ENCODE measurements at places on chromosomes 6 and 20.

DNA sequence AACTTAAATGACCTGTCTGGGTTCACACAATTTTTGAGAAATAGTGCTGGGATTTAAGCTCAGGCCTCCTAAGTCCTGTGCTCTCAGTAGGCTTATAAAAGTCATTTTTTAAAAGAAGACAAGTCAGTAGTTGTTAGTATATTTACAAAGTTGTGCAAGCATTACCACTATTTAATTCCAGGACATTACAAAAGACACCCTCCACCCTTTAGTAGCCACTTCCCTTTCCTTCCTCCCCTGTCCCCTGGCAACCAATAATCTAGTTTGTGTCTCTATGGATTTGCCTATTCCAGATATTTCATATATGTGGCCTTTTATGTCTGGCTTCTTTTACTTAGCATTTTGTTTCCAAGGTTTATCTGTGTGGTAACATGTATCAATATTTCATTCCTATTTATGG is 37.6 kb downstream of the HMGN3 start:
- no peak for DNase-seq

- DNase-seq = no peak
These were observed 5.9 kb downstream of the TTLL2 start for GRCh38 chr6:167330750-167331149.

DNA sequence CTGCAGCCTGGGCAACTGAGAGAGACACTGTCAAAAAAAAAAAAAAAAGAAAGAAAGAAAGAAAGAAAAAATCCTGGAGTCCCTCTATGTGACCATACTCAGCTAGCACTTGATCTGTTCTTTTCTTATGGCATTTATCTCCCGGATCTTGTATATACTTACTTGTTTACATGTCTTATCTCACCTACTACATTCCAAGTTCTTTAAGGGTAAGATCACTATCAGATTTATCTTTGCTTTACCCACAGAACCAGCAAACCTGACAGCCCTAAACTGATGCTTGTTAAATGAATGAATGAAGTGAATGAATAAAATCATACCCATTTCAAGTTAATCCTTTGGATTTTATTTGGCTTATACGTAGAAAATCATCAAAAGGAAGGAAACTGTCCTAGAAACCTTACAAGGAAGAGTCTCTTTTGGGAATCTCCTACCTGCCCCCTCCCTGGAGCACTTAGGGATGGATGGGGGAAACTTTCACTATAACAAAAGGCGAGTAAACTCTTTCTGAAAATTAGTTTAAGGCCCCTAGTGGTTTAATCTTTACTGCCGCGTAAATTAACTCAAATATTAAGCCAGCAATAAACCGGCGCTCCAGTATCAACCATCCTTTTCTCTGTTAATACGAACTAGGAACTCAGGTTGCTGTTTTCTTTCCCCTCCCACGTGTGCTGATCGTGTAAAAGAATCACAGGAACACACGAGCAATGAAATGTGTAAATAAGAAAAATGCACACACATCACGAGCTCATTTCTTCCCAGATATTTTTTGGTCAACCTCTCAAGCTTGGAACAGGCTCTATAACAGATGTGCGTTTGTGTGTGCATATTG is 1.3 kb upstream of the UTRN start:
- peak; percentile 28 for DNase-seq

DNA sequence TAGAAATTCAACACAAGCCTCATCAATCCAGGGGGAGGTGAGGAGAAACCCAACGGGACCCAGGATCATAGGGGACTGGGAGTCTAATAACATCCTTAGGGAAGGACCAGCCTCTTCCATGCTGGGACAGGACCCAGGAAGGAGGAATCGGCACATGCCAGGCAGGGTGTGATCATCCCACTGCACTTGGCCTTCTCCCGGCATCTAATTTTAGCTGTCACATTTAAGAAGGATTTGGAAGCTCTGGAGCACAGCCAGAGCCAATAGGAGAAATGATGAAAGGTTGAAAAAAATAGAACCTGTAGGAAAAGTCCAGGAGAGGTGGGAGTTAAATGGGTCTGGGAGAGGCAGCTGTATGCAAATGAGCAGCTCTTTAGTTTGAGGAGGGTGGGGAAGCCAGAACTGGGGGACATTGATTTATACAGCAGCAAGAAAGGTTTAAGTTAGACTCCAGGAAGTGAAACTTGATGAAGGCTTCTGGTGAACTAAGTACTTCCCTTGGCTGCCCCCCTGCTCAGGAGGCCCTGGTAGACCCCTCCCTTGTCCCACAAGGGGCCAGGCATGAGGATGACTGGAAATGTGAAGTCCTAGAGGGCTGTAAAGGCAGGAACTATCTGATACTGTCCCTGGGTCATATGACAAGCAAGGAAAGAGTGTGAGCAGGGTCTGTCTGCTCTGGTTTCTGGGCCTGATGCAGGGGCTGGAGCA is 260.3 kb downstream of the LRFN2 start:
- no peak for DNase-seq

- peak; percentile 72 for DNase-seq
These were observed 6.1 kb upstream of the HSPA1B start for GRCh38 chr6:31821301-31822035.

- DNase-seq = no peak
These were observed 8.1 kb downstream of the TREML4 start for GRCh38 chr6:41236276-41236675.

GRCh38 chr20:48750941-48751635 is 76.7 kb downstream of the PREX1 start:
- DNase-seq = no peak

DNA sequence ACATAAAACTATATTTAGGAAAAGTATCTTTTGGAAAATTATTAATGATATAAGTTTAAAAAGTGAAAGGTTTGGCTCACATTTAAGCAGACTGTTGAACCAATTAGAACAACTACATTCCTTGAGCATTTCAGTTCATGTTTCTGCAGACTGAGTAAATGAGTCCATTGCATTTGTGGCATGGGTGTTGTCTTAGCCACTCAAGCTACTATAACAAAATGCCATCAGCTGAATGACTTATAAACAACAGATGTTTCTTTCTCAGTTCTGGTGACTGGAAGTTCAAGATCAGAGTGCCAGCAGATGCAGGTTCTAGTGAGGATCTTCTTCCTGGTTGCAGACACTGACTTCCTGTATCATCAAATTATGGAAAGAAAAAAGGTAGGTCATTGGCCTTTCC is 67.1 kb upstream of the SLC2A12 start:
- DNase-seq = no peak

DNA sequence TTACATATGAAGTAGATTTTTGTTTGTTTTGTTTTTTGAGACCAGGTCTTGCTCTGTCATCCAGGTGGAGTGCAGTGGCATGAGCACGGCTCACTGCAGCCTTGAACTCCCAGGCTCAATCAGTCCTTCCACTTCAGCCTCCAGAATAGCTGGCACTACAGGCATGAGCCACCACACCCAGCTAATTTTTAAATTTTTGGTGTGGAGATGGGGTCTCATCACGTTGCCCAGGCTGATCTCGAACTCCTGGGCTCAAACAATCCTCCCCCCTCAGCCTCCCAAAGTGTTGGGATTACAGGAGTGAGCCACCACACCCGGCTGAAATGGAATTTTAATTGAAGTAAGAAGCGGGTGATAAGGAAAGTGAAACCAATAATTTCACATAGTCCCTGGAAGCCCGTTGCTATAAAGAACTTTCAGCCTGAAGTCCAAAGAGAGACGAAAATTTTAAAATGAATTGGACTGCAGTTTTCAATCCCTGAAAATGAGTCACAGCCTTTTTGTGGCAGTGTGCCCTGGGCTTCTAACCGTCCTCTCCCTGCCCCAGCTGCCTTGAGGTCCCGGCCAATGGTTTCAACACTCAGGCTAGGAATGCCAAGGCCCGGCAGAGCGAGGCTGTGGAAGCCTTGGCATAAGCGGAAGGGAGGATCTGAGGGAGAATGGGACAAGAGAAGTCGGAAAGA is 757 bp downstream of the RAET1E start:
- peak; percentile 96 for DNase-seq

DNA sequence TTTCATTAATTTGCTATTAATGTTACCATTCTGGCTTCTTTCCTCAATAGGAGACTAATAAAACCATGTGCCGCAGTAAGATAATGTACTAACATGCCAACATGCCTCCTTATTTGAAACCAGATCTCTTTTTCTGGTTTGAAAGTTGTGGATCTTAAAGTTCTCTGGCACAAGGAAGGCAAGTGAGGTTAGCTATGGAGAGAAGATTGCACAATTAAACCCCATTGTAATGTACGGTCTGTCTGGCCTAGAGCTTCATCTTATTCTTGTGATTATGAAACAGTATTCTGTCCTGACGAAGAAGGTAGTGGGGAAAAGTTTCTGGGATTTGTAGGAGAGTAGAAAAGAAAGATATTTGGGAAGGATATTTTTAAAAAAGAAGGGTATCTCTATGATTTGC is 68.4 kb downstream of the EYA4 start:
- DNase-seq = no peak

GRCh38 chr6:106102034-106102433 is 15.9 kb downstream of the PRDM1 start:
- no peak for DNase-seq

DNA sequence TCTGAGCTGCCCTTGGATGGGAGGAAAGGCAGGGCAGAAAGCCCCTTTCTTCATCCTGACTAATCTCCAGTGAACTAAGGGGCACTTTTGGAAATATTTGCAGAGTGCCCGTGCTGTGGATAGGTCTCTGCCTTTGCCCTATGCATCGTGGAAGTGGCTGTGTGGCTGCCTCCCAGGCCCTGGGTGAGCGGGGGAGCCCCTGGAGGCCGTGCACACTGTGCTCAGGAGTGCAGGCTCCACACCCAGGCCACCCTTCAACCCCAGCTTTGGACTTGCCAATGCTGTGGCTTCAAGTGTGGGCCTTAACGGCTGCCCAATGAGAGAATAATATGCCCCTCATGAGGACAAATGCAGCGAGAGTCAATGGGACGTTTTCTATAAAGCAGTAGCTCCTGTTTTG is 36.7 kb upstream of the ARMC2 start:
- no peak for DNase-seq

GRCh38 chr6:157825243-157825904 is 2.3 kb downstream of the SNX9 start:
- DNase-seq = peak; percentile 55

DNA sequence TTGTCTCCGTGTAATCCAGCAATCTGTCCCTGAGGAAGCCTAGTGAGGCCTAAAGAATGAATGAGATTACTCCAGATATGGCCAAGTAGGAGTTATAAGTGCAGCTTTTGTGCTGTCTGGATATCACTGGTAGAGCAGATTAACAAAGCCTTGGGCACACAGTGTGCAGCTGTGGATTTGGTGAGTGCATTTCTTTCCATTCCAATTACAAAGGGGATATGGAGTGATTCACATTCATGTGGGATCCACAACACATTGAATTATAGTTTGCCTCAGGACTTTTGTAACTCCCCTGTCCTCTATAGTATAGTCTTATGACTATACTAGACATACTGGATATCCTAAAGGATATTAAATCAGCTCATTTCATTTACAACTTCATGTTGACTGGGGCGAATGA is 47.1 kb downstream of the HLA-F start:
- DNase-seq = no peak

- DNase-seq = no peak
These were observed 79.7 kb downstream of the FIG4 start for GRCh38 chr6:109770779-109771178.

GRCh38 chr20:46946181-46946624 is 51.6 kb downstream of the EYA2 start:
- no peak for DNase-seq

DNA sequence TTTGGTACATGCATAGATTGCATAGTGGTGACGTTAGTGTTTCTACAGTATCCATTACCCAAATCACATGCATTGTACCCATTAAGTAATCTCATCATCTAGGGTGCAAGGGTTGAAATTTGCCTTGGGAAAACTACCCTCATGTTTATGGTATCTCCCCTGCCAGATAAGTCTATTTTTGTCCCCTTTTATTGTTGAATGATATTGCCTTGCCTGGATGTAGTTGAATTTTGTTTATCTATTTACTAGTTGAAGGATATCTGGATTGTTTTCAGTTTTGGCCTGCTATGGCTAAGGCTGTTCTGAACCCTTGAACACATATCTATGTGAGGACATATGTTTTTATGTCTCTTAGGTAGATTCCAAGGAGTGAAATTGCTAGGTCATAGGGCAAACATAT is 13.4 kb downstream of the HLA-DRB1 start:
- DNase-seq = no peak

DNA sequence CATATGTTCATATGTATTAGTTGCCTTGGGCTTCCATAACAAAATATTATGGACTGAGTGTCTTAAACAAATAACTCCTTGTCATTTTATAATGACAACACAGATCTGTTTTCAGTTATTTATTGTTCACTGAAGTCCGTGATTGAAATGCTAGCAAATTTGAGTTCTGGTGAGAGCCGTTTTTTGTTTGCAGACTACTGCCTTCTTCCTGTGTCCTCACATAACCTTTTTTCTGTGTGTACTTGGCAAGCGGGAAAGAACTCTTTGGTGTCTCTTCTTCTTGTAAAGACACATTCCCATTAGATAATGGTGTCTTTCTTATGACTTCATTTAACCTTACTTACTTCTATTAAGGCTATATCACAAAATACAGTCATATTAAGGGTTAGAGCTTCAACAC is 482.9 kb upstream of the EYS start:
- no peak for DNase-seq

DNA sequence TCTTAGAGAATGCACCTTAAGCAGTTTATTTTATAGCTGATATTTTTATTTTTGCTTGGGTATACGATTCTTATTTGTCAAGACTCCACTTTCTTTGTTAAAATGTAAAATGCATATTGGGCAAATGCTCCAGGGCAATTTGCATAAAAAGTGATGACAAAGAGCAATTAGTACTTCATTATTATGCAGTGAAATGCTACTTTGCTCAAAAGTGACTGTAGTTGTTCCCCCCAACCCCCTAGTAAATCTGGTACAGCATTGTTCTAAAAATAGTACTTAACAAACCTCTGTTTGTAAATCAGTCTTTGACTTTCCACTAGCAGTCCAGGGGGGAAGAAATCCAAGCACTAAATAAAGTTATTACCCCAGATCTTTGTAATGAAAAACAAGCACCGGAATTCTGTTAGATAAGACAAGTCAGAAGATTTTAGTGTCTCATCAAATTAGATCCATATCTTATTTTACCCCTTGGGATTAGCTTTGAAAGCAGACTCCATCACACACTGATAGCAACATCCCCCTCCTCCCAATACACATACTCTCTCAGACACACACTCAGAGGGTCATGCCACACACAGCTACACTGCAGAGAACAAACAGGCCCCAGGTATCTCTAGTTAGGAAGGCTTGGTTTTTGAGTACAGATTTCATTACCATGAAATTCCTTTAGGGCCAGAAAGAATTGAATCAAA is 32.9 kb upstream of the BACH2 start:
- no peak for DNase-seq

Data from RPMI7951 (cell line).